GM12865 (cell line): ENCODE measurements at places on chromosomes 16 and 17.

- DNase-seq: no peak
These were observed 119.1 kb upstream of the ZFHX3 start for GRCh38 chr16:73166947-73167550.

DNA sequence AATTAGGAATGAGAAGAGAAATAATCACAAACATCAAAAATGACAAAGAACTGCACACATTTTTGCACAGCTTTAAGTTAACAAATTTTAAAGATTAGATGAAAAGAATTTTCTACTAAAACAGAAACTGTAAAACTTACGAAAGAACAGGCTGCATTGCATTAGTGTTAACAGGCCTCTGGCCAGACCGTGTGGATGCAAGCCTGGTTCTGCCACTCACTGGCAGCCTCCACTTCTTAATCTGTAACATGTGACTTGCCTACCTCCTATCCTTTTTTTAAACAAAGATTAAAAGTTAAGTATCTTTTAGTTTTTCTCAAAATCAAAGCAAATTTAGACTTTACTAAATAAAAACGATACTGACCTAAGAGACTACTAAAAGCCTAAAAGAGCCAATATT is 37.5 kb downstream of the CREBBP start:
- no peak for DNase-seq

DNA sequence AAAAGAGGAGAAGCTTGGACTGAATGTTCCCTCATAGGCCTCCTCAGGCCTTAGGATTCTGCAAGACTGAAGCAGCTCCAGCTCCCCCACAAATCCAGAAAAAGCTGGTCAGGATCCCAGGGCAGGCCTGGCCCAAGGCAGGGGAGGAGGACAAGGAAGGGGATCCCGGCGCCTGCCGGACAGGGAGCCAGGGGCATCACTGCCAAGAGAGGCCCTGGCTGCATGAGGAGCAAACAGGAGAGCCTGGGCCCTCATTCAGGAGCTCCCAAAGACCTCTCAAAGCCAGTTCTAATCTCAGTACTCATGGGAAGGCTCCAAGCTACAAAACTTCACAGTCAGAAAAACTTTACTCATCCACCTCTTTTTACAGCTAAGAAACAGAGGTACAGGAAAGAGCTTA is 67.3 kb downstream of the ZNF423 start:
- DNase-seq: no peak

DNA sequence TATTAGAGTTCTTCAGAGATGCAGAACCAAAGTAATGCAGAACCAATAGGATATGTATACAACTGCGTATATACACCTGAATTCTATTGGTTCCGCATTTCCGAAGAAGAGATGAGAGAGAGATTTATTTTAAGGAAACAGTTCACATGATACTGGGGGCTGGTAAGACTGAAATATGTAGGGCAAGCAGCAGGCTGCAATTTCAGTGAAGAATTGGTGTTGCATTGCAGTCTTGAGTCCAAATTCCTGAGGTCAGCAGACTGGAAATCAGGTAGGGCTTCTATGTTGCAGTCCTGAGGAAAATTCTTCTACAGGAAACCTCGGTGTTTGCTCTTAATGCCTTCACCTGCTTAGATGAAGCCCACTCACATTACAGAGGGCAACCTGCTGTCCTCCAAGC is 128.2 kb upstream of the MED13 start:
- DNase-seq: no peak

DNA sequence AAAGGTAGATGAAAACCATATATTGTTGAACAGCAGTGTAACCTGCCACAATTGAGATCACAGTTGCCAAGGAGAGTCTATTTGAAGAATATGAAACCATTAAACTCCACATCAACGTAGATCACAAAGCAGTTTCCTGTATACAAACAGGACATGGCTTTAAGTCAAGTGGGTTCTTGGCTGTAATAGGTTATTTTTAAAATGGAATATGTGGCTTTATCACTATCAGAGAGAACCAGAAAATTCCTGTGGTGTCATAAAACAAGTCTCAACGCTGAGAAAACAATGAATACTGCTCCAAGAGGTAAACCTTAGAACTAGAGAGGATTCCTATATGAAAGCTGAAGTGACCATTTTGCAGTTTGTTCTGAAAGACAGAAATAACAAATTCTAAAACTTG is 999.7 kb downstream of the CDH11 start:
- no peak for DNase-seq

DNA sequence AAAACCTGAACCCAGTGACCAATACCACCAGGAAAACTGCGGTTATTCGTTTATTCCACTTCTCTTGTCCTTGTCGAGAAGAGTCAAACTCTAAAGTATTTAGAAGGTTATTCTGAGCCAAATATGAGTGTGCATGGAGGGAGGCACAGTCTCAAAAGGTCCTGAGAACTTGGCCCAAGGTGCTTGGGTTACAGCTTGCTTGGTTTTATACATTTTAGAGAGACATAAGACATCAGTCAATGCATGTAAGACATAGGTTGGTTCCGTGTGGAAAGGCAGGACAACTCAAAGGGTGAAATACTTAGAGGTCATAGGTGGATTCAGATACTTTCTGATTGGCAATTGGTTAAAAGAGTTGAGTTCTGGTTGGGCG is 681 bp upstream of the TRAP1 start:
- no peak for DNase-seq

- peak; percentile 93 for DNase-seq
These were observed 12.1 kb downstream of the HSD3B7 start for GRCh38 chr16:30996985-30997724.
